Stromal cell of bone marrow (primary cell): ENCODE measurements at places on chromosomes 12 and 14.

DNA sequence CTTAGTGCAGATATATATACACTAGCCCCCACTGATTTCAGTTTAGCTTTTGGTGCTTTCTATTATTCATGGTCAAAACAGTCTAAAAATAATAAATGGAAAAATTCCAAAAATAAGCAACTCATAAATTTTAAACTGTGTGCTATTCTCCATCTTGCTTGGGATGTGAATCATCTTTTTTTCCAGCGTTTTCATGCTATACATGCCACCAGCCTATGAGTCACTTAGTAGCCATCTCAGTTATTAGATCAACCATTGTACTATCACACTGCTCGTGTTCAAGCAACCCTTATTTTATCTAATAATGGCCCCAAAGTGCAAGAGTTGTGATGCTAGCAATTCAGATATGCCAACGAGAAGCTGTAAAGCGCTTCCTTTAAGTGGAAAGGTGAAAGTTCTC lies 73.9 kb upstream of the KRR1 start:
- DNase-seq, result peak; percentile 62

DNA sequence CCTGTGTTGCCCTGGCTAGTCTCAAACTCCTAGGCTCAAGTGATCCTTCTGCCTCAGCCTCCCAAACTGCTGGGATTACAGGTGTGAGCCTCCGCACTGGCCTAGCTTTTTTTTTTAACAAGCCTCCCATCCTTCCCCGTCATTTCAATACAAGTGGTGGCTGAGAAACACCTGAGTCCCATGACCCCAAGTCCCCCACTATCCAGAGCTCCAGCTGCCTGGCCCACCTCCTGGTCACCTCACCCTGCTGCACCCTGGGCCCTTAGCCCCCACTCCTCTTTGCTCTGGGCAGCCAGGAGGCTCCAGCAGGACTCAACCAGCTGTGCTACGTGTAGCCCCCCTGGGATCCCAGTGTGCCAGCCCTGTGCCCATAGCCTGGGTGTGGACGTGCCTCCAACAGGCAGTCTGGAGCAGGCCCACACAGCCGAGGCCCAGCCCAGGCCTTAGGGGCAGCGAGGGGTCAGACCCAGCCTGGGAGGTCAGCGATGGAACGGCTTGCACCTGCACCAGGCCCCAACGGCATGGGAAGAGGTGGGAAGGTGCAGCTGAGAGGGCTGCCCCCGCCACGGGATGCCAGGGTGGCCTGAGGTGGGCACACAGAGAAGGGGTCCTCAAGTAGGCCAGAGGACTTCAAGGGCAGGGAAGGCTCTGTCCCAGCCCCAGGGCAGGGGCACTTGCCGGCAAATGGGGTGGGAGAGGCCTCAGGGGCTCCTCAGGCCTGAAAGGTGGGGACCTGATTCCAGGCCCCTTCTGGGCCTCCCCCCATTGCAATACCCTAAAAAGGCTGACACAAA lies 6.5 kb downstream of the AHNAK2 start:
- DNase-seq, result no peak

GRCh38 chr12:6229224-6230218 lies 29.3 kb downstream of the CD9 start:
- peak; percentile 95 for DNase-seq

- no peak for DNase-seq
These were observed 42.3 kb downstream of the CPM start for GRCh38 chr12:68890701-68891113.

DNA sequence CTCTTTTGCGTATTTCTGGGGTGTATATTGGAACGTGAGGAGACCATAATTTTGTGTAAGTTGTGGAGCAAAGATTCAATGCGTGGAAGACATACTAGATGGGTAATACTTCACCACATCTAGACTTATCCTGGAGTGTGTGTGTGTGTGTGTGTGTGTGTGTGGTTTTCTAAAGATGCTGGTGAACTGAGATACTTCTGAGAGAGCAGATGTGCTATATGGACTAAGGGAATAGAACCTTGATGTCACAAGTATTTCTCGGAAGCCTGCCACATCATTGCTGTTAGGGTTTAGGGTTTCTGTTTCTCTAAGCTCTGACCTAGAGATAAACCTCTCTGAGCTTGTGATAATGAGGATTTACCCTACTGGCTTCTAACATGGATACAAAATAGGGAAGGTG lies 138.8 kb downstream of the DACT1 start:
- DNase-seq, result no peak

GRCh38 chr14:71536927-71537772 lies 395.1 kb upstream of the RGS6 start:
- no peak for DNase-seq

DNA sequence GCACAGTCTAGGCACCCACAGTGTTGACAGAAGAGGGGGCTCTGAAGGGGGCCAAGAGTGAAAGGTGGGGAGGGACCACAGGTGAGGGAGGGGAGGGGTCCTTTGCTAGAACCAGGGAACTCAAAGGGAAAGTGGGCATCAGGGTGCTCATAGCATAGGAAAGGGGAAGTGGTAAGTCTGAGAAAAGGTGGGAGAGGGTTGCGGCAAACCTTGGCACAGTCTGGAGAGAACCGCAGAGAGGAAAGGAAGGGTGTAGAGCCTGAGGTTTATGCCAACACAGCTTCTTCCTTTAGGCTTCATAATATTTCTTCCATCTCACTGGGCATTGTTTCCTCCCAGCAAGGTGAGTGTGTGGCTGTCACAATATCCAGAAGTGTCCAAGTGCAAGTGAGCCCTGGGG lies 11.5 kb upstream of the PLEK2 start:
- no peak for DNase-seq

DNA sequence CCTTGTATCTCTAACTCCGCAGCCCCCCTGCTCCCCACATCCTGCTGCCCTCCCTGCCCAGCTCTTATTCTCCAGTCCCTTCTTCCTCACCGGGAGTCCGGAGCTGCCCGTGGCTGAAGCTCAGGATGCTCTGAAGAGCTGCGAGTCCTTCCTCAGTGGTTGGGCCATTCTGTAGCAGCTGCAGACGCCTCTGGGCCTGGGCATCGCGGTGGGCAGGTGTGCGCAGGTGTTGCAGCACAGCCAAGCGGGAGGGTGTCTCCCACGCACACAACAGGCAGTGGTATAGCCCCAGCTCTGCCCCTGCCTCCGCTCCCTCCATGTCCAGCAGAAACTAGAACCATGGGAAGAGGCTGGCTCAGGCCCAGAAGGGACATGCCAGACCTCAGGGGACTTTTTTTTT lies 20.2 kb downstream of the ZFHX2 start:
- DNase-seq, result no peak

DNA sequence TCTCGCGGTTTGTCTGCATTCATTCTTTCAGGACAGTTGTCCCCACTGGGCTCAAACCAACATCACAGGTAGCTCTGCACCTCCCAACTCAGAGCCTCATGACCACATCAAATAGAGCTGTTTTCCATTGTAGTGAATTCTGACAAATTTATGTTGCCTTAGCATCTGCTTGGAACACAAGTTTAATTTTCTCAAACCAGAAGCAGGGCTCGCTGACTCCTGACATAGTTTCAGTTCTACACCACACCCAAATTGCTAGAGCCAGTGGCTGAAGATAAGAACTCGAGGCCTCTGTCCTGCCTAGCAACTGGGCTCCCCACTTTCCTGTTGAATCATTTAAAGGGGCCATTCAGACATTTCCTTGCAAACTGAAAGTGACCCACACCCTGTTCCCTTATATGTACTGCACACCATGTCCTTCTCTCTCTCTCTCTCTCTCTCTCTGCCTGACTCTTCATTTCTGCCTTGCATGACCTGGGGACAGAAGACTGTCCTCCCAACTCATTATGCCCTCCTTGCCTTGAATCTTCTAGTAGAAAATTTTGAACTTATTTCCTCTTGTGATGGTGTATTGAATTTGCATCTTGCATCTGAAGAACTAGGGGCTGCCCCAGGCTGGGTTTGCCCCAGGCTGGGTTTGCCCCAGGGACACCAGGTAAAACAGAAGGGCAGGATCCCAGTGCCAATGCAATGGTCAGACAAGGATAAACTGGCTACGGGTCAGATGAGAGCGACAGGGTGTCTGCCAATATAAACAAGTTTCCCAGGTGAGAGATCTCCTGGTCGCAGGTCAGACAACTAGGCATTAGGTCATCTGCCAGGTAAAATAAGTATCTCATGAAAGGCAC lies 9.7 kb upstream of the WSCD2 start:
- DNase-seq, result no peak

DNA sequence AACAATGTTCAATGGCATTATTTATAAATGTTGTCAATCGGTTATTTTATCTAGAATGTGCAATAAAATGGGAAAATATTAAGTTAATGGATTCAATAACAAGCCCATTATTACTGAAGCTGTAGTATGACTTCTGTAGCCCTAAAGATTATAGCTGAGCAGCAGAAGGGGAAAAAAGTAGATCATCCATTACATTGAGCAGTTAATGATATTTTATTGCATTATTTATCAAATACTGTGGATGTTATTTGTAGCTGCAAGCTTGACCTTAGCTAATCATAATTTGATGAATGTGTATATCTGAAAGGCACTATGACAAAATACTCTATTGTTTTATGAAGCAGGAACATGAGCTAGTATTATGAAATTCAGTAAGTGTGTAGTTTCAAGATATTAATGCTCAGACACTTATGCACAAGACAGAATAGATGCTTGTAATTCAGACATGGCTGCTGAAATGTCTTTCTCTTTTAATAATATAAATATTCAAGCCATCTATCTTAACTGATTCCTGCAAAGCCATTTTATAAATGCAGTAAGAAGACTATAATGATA lies 131.5 kb upstream of the MGAT4C start:
- DNase-seq, result no peak

GRCh38 chr14:24513009-24513408 lies 4.9 kb upstream of the CMA1 start:
- no peak for DNase-seq

DNA sequence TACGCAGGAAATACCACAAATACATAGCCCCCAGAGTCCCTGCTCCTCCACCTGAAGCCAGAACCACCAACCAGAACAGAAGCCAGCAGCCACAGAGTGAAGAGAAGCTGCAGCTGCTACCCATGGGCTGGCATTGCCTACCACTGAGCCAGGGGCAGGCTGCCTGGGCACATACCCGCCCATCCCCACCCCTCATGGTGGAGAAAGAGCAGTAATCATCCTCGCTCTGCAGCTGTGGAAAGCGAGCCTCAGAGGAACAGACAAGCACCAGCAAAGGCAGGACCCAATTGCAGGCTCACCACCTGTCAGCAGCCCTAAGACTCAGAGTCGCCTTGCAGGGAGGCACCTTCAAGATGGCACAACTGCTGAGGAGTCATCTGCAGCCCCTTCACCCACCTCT lies 11.2 kb upstream of the CD9 start:
- DNase-seq, result no peak

DNA sequence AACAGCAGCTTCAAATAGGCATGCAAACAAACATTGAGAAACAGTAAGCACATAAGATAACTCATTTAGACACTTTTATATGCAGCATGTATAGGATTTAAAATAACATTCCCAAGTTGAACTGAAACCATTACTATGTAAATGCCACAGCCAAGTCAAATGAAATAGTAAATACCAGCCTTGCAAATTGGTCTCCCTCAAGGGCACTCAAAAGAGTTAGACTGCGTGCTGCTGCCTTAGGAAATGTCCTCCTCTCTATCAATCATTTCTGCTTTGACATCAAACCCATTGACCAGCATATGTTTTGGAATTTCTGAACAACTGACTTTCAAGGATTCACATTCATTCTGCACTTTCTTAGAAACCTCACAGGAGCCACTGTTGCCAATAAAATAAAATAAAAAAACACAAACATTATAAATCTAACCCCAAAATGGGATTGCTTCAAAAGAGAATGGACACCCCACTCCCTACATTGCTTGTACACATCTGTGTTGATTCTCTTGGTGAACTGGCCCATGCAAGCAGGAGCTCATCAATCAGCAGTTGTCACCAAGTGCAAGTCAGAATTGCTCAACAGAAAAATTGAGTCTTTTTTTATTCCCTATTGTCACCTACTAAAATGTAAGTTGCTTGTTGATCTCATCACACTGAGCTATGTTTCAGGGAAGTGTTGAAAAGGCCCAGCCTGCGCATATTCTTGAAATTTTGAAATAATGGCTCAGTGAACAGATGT lies 256.2 kb downstream of the DAD1 start:
- DNase-seq, result no peak

DNA sequence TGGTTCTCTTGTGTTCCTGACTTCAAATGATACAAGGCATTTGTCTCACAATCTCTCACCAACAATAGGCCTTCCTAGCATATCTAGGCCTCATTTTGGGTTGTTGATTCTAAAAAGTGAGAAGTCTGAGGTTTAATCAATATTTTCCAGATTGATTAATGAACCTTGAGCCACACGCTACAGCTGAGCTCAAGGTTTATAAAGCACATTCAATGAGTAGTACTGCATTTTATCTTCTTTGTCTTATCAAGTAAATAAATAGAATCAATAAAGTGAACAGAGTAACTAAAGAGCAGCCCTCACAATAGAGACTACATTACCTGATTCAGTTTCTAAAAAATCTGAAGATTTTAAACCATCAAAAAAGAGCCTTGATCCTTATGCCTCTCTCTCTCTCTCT lies 407.5 kb upstream of the CLEC14A start:
- no peak for DNase-seq

DNA sequence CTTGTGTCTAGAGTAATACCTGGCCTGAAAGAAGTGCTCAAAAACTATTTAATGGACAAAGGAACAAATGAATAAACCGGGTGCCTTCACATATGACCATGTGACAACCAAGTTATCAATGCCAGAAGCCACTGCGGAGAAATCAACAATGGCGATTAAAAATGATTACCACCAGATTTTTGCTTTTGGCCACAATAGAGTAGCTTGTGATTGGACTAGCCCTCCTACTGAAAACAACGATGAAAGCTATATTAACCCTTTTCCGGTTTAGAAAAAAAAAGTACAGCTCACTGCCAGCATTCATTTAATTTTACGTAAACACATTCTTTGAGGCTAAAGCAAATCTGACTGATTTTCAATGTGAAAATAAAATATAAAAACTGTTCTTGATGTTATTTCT lies 41.6 kb upstream of the TTC7B start:
- no peak for DNase-seq

GRCh38 chr14:95485222-95485819 lies 31.1 kb downstream of the SYNE3 start:
- no peak for DNase-seq

DNA sequence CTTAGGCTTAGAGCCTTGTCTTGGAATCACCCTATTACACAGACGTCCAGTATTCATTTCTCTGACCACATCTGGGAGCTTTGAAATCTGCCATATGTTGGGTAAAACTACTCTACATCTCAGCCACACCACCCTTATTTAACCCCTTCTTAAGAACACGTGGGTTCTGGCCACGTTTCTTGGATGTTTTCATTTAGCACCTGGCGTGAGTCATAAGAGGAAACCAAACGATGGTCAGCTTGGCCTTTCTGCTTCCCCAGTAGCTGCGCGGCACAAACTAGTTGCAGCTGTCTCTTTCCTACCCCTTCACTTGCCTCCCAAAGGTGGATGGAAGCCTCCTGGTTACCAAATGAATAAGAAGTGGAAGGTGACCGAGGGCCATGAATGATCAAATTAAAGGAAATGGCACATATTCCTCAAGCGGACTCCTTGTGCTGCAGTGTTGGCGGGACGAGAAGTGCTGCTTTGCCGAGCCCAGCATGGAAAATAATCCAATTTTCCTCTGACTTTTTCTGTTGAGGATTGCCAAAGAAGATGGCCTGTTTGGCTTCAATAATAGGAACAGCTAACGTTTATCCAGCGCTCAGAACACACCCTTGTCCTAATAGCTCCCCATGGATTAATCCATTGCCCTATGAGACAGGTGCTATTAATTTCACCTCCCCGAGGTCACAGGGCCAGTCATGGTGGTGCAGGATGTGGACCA lies 154.1 kb downstream of the ZNF664 start:
- no peak for DNase-seq
